NCI-H2081 treated with DMSO at 0.1 percent for 48 hours (cell line): ENCODE measurements at places on chromosomes 2 and 18.

DNA sequence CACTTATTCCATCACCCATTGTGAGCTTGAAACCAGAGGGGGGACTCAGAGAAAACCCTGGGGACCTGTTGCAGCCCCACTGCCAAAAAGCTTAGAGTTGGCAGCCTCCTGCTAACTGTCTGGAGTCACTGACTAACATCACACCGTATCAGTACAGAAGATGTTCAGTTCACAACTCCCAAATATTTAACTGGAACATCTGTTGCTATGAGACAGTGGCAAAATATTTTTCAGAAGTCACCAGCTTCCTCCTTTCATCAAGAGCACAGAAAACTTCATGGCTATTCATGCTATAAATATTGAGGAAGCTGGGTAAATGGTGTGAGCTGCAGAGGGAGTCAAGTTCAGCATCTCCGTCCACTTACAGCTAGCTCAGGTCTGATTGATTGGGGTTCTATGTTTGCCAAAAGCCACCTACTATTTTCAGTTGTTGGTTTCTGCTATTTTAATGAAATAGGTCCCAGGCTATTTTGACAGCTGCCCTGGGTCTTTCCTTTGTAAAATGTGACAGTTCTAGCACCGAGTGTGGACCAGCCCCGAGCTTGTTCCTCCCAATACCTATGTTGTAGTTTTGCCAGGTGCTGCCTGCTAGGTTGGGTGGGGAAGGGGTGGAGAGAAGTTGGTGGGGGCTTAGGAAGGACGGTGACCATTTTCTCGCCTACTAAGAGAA lies 9.8 kb downstream of the TUBB6 start:
- no peak for DNase-seq

- no peak for DNase-seq
These were observed 14.3 kb upstream of the TMEM185B start for GRCh38 chr2:120237491-120237902.

GRCh38 chr2:195382186-195382585 lies 274.8 kb upstream of the SLC39A10 start:
- DNase-seq: no peak

- no peak for DNase-seq
These were observed 39.0 kb upstream of the ACADL start for GRCh38 chr2:210264282-210264681.

DNA sequence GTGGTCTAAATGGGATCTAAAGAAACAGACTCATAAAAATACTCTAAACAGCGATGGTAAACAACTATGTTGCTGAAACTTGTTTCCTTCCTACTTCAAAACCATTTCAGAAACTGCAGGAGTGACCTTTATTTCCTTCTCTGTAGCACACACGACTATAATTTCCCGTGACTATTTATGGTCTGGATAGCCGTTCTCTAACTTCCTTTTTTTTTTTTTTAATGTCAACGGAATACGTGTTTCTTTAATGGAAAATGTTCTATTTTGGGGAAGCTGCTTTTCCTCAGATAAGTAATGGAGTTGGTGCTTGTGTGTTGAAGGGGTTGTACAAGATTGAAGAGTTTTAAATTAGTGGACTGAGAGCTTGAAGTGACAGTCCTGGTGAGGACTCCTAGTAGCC lies 224.1 kb downstream of the PHLPP1 start:
- no peak for DNase-seq

- DNase-seq: no peak
These were observed 19.5 kb downstream of the RALBP1 start for GRCh38 chr18:9494778-9495331.

DNA sequence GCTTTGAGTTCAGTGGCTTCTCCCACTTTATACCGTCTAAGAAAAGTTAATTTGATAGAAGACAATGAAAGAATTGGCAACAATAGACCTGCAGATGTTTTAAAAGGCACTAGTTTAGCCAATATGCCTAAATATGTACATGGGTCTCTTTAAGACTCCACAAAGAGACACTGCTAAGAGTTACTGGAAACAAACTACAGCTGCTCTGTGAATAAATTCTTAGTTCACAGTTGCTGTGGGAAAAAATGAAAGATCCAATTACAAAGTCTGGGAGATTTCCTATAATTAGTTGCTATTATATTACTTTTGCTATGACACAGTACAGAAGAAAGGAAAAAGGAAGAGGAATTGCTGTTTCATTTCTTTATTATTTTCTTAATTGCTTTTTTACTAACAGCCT lies 34.3 kb downstream of the SCN9A start:
- no peak for DNase-seq

GRCh38 chr2:166625670-166626069 lies 131.6 kb upstream of the SCN7A start:
- no peak for DNase-seq

DNA sequence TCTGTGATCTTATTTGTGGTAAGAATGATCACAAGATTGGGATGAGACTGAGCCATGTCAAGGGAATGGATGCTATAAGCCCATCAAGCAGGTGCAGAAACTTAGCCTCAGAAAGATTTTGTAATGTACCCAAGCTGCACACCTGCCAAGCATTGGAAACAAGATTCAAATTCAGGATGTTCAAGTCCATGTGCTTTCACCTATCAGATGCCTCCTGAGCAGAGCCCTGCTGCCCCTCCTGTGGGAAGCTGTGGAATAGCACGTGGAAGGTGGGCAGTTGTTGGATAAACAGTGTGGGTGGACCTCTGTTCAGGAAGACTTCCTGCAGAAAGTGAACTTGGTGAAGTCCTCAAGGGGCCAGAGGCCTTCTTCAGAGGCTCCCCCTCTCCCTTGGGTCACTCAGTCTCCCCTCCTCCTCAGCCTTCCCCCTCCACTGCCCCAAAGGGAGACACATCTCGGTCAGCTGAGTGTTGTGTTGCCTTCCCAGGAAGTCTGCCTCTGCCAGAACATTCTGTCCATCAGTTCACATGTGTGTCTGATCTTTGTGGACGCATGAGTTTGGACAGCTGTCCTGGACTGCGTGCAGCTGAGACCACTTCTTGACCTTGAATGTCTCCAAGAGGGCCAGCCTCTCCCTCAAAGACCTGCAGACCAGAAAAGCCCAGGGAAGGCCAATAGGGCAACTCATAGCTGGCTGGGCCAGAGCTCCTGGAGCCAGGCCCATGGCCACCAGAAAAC lies 186.1 kb downstream of the INHBB start:
- DNase-seq: no peak
